ENCODE measurements at places on chromosomes 1 and 21.

DNA sequence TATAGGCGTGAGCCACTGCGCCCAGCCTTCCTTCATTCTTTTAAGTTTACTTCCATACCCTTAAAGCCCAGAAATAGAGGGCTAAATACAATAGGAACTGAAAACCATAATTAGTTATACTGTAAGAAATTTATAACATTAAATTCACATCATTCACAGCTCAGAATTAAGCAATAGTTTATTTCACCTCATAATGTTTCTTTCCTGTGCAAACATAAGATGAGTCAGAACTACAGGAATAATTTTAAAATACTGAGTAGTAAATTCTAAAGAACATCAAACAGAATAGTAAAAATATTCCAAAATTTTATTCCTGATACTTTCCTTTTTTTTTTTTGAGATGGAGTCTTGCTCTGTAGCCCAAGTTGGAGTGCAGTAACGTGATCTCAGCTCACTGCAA lies 24.1 kb downstream of the POGZ start:
- DNase-seq = no peak

- no peak for DNase-seq
Observed at GRCh38 chr1:116916002-116916401, 6.3 kb downstream of the PTGFRN start.

- DNase-seq = peak; percentile 93
Observed at GRCh38 chr1:62436039-62436465, 797 bp upstream of the USP1 start.

DNA sequence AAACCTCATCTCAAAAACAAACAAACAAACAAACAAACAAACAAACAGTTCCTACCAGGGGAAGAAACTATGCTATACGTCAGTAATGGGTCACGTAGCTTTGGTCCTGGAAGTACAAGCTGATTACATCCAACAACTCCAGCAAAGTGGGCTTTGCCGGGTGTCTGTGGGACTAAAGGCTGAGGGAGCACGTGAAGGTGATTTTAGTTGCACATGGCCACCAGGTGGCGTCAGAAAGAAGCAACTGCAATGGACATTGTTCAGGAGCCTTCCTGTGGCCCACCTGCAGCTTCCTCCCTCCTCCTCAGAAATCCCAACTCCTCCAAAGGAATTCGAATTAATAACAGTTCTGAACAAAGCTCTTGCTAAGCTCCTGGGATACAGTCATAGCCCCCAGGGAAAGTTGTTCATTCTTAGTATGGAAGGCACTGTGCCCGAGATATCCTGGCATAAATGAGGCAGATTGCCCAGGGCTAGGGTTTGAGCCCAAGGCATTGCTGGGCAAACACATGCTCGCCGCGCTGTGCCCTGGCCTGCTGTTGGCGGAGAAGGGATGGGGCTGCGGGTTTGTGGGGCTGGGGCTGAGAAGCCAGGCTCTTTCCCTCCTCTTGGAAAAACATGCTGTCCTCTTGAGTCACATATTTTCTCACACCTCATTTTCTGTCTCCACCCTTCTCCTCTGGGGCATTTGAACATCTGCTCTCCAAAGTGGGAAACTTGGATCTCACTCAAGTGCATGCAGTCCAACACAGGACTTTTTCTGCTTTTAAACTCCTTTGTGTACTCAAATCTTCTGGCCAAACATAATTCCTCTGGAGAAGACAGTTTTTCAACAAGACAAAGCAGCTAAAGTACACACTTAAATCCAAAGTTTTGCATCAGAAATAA lies 28.6 kb downstream of the AKNAD1 start:
- peak; percentile 3 for DNase-seq

GRCh38 chr1:99886841-99887240 lies 36.7 kb downstream of the AGL start:
- DNase-seq = no peak

DNA sequence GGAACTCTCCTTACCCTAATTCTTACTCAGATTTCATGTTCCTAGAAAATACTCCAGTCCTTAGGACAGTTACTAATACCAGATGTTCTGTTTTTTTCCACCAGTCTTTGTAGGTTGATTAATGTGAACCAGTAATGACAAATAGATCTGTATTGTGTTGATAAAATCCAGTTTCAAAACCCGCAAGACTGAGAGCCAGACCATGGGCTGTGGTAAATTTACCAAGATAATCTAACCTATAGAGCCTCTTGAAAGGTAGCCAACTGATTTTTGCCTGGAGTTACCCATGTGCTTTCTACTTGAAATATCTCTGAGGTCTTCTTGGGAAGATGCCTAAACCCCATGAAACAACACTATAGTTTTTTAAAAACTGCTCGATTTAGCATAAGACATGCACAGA lies 46.5 kb upstream of the CDC7 start:
- no peak for DNase-seq

DNA sequence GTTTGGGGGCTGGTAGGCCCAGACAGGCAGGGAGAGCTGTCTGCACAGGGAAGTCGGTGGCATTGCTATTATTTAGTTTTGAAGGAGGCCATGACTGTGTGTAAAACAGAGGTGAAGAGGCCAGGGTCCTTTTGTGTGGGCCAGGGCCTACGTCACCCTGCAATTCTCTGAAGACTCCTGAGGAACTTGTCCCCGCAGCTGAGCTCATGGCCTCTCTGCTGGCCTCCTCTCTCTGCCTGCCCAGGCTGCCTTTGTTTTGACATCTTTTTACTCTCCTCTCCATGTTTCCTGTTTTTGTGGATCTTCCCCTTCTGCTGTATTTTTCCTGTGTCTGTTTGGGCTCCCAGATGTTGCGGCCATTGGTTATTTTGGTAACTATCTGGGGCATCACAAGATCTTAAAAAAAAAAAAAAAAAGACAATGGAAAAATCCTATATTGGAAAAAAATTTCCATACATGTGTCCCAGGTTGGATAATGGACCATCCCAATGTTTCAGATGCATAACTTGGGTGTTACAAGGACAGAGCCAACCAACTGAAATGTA lies 280.7 kb downstream of the RPS6KC1 start:
- no peak for DNase-seq

GRCh38 chr1:21866707-21867043 lies 54.6 kb downstream of the LDLRAD2 start:
- DNase-seq = no peak

DNA sequence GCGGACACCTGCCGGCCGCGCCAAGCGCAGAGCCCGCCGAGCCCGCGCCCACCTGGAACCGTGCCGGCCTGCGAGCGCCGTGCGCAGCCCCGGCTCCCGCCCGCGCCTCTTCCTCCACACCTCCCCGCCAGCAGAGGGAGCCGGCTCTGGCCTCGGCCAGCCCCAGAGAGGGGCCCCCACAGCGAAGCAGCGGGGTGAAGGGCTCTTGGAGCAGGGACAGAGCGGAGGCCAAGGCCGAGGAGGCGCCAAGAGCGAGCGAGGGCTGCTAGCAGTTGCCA lies 50.1 kb upstream of the KRTAP19-8 start:
- DNase-seq = no peak

- DNase-seq = no peak
Observed at GRCh38 chr1:25737130-25737529, 62.9 kb upstream of the SELENON start.

DNA sequence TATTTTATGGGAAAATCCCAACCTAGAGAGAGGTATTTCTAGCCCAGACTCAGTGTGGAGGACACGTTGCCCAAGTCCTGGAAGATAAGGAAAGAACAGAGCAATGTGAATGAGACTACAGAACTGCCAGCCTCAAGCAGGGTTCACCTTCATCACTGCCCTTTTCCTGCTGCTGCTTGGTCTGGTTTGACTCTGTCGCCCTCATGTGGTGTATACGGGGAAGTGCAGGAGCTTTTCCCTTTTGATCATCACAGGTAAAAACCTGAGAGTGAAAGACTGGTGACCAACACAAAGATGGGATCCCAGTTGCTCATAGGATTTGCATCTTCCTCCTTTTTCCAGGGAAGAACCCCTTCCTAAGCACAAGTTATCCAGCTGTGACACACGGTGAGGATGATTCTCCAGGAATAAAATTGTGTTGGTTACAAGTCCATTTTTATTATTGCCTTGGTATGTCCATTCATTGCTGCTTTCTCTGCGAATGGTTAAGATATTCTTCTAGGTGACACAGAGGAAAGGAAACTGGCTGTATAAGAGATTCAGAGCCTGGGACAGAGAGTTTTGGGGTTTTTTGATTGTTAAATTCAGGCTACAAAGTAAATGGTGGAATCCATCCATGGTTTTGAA lies 89.5 kb upstream of the CD53 start:
- DNase-seq = no peak

DNA sequence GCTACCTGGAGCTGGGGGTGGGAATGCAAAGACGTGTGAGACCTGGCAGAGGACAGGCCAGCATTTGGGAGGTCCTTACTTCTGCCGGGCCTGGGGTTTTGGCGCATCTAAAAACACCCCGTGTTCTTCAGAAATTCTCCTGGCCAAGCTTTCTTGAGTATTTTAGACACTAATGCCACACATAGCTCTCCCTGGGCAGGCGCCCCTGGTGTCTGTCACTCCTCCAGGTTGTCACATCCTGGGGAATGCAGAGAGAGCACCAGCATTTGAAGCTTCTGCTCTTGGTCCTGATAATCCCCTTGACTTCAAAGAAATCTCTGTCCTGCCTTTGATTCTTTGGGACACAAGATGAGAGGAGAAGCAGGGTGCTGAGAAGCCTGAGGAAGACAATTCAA lies 6.0 kb downstream of the CAPN9 start:
- no peak for DNase-seq

DNA sequence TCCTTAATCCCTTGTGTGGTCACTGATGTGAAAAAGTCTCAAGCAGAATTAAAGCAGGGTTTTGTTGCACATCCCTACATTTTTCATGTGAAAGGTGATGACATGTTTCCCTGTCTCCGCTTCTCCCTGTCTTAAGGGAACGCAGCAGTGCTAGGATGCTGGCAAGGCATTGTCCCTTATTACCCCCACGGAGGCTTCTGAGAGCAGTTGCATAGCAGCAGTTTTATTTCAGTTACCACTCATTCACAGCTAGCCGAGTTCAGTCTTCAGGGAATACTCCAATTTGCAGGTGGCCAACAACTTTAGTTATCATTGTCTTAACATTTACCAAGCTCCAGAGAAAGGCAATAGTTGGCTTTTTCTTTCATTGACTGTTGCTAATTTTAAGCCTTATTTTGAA lies 89.1 kb downstream of the CLEC20A start:
- no peak for DNase-seq

DNA sequence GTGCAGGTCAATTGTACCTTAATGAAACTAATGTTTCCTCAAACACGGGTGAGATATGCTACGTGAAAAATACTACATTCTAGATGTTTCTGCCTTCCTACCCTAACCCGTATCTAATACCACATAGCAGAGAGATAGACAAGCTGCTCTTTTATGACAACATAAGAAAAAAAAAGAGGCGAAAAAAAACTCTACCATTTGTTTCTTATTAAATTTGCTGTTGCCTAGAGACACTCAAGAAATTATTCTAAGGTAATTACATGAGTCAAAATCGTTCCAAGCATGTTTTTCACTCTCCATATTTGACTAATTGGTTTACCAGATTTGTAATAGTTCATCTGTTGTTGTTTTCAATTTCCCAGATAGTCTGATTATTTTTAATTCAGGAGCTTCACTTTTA lies 27.4 kb downstream of the PALMD start:
- no peak for DNase-seq

DNA sequence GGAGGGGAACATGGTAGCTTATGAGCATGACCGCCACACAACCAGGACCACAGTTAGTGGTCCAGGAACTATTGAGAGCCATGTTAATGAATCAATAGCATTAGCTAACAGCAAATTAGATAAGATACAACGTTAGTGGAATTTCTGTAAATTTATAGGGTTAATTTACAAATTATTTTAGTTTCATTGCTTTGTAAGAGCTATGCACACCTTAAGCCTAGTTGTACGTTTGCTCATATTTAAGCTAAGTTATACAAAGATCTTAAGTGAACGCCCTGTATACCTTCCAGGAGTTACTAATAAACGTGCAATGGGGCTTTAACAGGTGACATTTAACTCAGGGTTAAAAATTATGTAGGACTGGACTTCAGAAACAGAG lies 749 bp downstream of the EXOSC10 start:
- no peak for DNase-seq

GRCh38 chr1:91527781-91528180 lies 27.1 kb downstream of the CDC7 start:
- no peak for DNase-seq

DNA sequence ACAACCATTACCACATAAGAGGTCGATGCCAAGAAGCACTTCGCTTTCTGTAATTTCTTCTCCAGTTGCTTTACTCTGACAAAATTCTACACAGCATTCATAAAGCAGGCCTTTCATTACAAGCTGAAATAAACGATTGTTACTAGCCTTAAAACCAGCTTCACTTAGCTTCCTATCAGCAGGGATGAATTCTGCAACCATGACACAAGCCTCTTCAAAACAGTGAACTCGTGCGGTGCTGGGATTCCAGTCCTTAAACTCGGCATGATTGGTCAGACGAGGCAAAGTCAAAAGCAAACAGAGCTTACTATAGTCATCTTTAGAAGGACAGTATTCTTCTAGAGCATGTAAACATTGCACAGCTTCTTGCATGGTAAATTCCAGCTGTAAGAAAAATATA lies 30.6 kb downstream of the WDR47 start:
- no peak for DNase-seq

DNA sequence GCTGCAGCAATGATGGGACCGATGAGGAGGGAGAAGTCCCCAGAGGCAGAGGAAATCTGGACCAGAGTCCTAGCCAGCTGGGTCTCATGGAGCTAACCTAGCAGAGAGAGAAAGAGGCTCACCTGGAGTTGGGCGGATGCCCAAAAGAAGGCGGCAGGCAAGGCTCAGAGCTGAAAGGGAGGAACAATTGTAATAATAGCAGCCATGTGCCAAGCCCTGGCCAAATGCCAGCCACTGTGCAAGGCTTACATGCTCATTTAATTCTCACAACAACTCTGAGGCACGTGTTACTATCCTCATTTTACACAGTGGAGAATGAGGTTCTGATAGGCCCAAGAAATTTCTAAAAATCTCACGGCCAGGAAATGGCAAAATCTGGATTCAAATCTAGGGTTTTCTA lies 50.0 kb upstream of the ZNF648 start:
- no peak for DNase-seq

GRCh38 chr1:220966473-220966872 lies 87.2 kb downstream of the HLX start:
- no peak for DNase-seq

- DNase-seq = no peak
Observed at GRCh38 chr1:183283286-183283685, 97.2 kb downstream of the LAMC2 start.

GRCh38 chr1:201718346-201719202 lies 110.4 kb upstream of the IPO9 start:
- DNase-seq = no peak

DNA sequence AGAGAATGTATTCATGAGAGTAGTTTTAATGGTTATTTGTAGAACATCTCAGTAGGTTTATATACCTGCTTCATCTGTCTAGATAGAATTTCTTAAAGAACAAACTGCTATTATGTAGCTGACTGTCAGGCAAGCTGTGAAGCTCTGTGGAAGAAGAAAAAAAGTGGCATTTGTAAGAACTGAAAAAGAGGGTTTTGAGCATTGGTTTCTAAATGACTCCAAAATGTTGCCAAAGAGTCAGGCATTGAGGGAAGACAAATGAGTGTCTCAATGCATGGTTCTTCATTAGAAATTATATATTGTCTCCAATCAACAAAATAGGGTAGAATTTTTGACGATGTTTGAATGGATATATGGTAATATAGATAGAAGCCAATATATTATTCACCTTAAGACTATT lies 1276.1 kb downstream of the KCNT2 start:
- DNase-seq = no peak

Measured in stimulated activated CD4-positive, alpha-beta T cell treated with anti-CD3 and anti-CD28 coated beads, Interleukin-15, amount 100 ng/mL, for 48 hours (primary cell).